Hepatocyte (in vitro differentiated cells): ENCODE measurements at places on chromosomes 4 and X. TPM values are rescaled to one million over a fixed set of nuclear protein-coding genes. Genes with fewer than 3 reads are reported as not detected.
A peak's percentile ranks its signal among the peaks of the same experiment; 100 is the strongest.

DNA sequence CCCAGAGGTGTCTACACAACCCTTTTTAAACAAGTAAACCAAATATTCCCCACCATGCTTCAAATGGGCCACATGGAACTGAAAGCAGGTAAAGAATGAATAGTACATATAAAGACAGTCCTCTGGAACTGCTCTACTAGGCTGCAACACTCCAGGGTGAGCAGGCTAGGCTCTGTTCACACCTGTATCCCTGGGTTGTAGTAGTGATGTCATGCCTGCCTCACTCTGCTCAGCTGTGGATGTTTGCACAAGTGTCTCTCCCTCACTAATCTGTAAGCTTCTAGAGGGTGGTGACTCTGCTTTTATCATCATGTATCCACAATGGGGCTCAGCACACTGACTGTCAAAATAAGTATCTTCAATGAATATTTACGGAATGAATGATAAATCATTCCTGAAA, 20.4 kb downstream of the LEF1 start:
- peak; percentile 23 for DNase-seq

Gene SMARCA1
- total RNA-seq = 118 and 119 TPM in 2 replicates

Gene PDZD4
- 1.6 and 2.8 TPM in 2 replicates for total RNA-seq

- no peak for DNase-seq
Observed at GRCh38 chr4:156778606-156779005, 193.0 kb downstream of the PDGFC start.

Gene PAGE2B
- total RNA-seq = not detected in 2 replicates

Gene GBA3
- total RNA-seq = 30.5 and 34.2 TPM in 2 replicates

Gene HEPH
- total RNA-seq = 159 and 161 TPM in 2 replicates

Gene FAT4
- total RNA-seq = 59.5 and 61.8 TPM in 2 replicates

Gene TMEM35A
- 2.0 and 2.6 TPM in 2 replicates for total RNA-seq

- no peak for DNase-seq
Observed at GRCh38 chr4:113825272-113825671, 63.7 kb upstream of the CAMK2D start.

DNA sequence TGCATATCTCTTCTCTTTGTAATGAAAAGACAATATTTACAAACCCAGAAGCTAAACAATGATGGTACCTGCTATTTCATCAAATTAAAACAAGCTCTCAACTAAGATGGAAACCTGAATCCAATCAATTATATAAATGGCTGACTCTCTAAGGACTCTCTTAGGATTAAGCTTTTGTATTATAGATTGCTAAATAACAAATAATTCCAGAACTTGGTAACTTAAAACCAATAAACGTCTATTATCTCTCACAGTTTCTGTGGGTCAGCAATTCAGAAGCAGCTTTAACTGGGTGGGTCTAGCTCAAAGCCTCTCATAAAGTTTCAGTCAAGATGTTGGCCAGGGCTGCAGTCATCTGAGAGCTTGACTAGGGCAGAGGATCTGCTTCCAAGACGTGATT, 12.4 kb downstream of the PHKA2 start:
- no peak for DNase-seq

DNA sequence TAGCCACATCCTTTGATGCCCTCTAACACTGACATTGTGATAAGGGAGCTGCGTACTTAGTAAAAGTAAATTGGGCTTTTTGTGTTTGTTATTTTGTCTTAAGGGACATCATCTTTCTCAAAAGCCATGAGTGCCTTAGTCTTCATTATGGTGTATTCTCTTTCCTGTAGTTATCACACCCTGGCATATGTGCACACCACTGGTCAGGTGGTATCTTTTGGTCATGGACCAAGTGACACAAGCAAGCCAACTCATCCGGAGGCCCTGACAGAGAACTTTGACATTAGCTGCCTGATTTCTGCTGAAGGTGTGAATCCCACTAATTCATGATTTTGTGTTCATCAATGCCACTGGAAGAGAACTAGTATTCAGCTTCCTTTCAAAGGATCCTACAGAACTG, 18.0 kb downstream of the HERC6 start:
- no peak for DNase-seq

DNA sequence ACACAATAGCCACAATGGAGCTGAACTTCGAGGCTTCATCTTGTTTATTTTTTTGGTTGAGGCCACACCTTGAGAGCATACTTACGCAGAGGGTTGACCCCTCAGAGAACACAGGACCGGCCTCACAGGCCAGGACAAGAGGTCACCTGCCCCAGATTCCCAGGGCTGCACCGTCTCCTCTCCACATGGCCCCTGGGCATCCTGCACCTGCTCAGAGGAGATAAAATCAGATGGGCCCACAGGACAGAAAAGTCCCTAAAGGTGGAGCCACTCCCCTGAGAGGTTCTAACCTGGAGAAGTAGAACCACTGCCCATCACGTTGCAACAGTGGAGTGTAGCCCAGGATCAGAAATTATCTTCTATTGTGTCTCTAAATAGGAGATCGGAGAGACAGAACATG, 1.1 kb upstream of the CLDN24 start:
- no peak for DNase-seq

- DNase-seq = no peak
Observed at GRCh38 chr4:162793571-162793970, 373.1 kb downstream of the NAF1 start.

Gene NKX1-1
- not detected in 2 replicates for total RNA-seq

DNA sequence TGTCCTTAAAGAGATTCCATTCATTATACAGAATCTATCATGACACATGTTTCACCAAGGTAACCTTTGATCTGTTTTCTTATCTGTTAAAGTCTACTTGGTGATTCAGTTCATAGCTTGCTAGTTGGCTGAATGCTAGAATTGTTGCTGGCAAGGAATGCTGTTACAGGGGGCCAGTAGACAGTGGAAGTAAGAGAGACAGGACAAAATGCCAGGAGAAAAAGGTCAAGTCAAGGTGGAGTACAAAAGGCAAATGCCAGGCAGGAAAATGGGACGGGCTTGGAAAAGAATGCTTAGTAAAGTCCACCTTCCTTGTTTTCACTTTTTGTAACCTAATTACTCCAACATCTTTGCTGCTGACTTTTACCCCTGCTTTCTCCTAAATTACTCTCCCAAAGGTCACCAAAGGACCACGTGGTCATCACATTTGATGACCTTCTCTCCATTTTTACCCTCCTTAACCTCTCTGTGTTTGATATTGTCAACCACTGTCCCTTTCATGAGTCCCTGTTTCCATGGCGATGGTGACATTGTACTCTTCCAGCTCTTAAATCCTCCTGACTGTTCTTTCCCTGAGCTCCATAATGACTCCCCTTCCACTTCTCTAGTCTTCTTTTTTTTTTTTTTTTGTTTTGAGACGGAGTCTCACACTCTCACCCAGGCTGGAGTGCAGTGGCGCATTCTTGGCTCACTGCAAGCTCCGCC, 24.5 kb upstream of the TAPT1 start:
- DNase-seq = peak; percentile 46

- DNase-seq = no peak
Observed at GRCh38 chrX:103656617-103657016, 27.8 kb downstream of the TCEAL1 start.

Gene LUZP4
- total RNA-seq = not detected in 2 replicates

- no peak for DNase-seq
Observed at GRCh38 chr4:93781198-93781597, 47.4 kb upstream of the ATOH1 start.

Gene AFF1
- 36.1 and 38.7 TPM in 2 replicates for total RNA-seq

DNA sequence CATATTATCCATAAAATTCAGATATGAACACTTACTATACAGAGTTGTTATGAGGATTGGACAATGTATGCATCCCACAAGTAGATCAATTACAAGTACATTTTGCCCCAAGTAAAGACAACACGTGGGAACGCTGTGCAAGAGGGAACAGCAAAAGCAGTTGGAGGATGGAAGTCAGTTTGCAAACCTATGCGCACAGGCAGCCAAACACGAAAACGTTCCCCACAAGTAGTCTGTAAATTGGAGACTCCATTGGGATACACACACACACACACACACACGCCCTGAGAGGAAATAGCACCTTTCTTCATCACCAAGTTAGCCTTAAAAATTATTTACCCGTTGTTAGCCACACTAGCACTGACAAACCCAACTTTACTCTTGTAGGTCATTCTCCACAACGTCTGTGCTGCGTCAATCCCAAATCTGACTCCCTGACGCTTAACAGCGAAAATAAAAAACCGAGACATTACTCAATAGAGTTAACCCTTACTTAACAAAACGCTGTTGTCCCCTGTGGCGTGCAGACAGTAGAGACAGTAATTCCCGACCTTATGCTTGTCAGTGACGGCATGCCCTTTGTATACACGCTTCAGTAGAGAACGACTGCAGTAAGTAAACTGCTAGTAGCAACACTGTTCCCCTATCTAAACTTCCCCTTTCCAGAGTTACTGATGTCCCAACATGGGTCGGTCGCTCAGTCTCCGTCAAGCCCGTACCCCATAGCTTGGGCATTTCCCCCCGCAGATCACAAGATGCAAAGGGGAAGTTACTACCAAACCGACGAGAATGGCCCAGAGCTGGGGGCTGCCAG, 730 bp downstream of the MANBA start:
- peak; percentile 57 for DNase-seq

Gene KIAA1210
- total RNA-seq = 0.03 and 0.40 TPM in 2 replicates

Gene TCEAL6
- total RNA-seq = not detected in 2 replicates

- DNase-seq = no peak
Observed at GRCh38 chrX:39928704-39929378, 168.9 kb downstream of the BCOR start.

Gene SPON2
- total RNA-seq = 308 and 403 TPM in 2 replicates

DNA sequence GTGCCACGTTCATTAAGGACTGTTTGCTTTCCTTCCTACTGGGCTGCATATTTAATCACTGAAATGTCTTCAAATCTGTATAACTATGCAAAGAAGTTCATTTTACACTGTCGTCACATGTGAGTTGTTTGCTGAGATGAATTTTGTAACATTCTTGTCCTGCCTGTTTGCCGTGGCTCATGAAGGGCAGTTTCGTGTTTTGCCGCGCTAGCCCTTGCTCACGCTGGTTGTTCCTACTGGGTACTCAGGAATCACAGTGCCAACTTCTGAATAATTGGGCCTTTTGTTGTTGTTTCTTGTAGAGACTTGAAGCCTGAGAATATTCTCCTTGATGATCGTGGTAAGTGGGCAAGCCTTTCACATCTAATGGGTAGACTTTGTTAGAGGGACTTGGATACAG, 52.2 kb downstream of the HTT-AS start:
- DNase-seq = no peak

DNA sequence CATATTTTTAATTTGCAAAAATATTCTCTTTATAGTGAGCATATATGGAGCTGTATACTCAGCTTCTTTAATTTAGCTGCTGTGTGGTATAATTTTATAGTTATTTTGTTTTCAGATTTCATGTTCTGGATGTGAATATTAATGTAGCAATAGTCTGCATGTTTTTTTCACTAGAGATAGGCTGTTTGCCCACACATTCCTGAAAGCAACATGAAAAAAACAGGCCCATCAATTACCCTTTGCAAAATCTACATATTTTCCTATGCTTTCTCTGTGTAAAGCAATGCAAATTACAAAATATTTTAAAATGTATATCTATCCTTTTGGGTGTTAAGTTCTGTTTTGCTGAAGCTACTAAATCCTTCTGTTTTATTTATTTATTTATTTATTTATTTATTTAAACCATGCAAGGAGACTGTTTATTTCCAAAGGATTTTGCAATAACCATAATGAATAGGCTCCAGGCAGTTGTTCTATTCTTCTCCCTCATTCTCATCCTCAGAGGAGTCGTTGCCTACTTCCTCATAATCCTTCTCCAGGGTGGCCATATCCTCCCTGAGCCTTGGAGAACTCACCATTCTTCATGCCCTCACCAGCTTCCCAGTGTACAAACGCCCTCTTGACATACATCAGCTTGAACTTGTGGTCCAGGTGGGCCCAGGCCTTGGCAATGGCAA, 277.1 kb downstream of the ANKRD50 start:
- no peak for DNase-seq

- no peak for DNase-seq
Observed at GRCh38 chrX:72128881-72129280, 2.8 kb downstream of the RTL5 start.

DNA sequence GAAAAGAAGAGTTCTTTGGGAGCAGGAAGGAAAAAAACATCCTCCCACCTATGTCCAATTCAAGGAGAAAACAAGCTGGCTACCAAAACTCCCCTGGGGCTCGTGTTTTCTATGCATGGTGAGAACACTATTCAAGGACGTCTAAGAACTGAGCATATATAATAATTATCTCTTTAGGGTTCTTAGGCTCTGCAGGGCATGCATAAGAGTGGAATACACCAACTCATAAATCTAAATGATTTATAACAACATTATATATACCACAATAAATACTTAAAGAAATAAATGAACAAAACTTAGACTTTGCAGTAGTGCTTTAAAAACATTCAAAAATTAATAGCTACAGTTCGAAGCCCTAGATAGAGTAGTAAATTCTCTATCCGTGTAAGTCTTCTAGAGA, 19.5 kb upstream of the TMEM154 start:
- no peak for DNase-seq

DNA sequence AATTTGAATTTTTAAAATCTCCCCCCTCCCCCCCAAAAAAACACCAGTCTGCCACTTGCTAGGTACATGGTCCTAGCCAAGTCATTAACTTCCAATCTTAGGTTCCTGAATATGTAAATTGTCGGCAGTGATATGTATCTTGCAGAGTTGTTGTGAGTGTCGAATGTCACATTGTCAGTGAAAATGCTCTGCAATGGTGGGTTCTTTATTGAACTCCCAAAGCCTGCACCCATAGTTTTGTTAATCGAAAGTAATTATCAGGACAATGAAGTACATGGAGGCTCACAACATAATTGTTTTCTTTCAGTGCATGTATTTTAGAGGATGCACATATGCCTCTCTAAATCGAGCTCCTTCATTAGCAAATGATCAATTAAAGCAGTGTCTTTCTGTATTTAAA, 185.6 kb upstream of the S100G start:
- DNase-seq = no peak

Gene SPANXN3
- 0.52 and 0.60 TPM in 2 replicates for total RNA-seq

GRCh38 chr4:5905714-5906113, 12.8 kb upstream of the CRMP1 start:
- no peak for DNase-seq

DNA sequence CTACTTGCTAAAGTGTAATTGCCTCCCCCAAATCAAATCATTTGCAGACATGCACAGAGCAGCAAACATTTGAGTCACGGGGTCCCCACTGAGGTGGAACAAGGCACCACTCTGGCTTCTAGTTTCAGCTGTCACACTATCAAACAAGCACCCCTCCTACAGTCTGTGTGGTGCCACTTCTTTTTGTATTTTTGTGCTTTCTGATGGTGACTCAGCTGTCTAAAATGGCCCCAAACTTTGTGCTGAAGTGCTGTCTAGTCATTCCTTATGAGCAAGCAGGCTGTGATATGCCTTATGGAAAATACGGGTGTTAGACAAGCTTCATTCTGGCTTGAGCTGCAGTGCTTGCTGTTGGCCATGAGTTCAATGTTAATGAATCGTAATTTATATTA, 15.4 kb downstream of the IGFBP7 start:
- DNase-seq = no peak

- no peak for DNase-seq
Observed at GRCh38 chrX:139204571-139204897, 326.0 kb upstream of the F9 start.
